ENCODE measurements at places on chromosomes 3 and 15.

DNA sequence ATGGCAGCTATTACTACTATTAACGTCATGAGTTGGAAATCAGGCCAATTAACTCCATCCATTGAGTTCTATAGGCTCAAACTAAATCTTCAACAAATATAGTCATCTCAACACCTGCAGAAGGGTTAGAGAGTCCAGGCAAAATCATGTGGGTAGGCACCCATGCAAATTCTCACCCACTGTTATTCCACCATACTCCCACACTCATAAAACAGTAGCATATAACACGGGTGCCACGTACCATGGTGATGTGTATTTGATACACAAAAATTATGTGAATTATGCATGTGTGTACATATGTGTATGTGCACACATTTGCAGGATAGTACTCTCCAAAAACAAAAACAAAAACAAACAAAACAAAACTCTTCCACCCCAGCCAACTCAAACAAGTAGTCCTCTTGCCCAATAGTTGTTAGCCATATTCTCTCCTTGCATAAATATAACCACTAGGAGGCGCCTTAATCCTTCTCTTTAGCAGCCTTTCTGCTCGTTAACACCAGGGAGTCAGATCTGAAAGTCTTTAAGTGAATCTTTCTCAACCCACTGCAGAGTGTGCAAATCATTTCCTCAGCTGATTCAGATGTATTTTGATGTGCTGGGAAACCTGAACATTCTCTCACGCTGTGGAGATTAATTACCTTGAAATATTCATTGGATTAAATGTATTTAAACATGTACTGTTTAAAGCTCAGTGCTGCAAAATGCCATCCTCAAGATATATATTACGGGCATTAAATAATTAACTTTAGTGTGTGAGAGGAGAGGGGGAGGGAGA, 38.0 kb upstream of the COPB2 start:
- DNase-seq = peak; percentile 76

DNA sequence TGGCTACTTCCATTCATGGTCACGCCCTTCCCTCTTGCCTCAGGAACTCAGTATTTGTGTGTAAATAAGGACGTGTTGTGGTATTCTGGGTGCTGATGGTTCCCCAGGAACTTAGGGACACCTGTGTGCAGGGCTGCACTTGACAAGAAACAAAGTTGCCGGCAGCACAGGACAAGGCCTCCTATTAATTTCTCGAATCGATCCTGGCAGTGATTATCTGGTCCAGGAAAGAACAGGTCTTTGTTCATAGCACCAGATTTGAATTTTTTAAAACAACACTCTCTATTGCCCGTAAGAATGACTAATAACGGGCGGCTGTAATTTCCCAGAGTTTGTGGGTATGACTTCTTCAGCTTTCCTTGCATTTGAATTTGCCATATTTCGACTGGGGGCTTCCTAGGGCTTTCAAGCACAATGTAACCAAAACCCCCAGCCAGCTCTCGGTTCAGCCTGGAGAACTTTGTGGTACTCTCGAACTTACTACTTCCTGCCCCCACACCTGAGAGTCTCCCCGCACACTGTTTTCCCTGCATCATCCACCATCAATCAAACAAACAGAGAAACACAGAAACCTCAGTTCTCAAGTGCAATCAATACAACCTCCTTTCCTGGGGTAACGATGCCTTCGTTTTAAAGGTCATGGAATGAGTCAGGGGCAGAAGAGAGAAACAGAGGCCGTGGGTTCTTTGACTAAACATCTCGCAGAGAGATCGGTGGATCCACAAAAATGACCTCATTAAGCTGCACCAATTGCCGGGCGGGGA, 241.7 kb upstream of the ICE2 start:
- DNase-seq = no peak

DNA sequence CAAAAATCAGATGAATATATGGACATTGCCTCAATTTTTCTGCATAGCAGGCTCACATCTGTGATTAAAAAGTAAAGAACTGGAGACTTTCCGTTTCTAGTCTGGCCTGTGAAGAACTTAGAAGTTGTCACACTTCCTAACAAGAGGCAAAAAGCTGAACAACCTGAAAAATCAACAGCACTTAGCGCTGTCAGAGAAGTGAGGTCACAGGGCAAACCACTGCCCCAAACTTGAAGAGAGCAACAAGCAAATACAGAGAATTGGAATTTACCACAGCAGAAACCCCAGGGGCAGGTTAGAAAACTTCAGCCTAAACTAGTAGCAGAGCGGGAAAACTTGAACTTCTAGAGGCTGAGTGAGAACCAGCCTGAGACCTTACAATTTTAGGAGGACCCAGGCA, 38.9 kb downstream of the CCDC54 start:
- no peak for DNase-seq

GRCh38 chr3:14796403-14797077, 22.2 kb upstream of the FGD5 start:
- no peak for DNase-seq

DNA sequence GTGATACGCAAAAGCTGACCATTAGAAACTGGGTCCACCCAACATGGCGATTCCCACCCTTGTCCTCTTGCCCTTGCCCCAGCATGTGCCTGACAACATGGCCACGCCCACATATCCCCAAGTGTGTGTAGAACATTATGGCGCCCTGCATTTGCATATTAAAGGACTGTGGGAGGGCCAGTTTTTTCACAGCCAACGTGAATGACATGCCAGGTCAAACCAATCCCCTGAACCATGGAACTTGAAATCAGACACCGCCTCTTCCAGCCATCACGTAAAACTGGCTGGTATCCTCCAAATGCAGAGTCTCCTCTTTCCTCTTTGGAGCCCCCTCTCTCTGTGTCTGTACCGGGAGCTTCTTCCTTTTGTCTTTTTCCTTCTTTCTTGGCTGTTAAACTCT, 156.7 kb upstream of the EPHA6 start:
- DNase-seq = no peak

GRCh38 chr3:65595222-65596028, 443.3 kb downstream of the MAGI1 start:
- no peak for DNase-seq

GRCh38 chr3:47578691-47579632, at the start of gene CSPG5:
TSS of gene CSPG5 (minus strand) at chr3:47578865. CDS start at chr3:47578693, 172 bp downstream.
- DNase-seq = peak; percentile 75

DNA sequence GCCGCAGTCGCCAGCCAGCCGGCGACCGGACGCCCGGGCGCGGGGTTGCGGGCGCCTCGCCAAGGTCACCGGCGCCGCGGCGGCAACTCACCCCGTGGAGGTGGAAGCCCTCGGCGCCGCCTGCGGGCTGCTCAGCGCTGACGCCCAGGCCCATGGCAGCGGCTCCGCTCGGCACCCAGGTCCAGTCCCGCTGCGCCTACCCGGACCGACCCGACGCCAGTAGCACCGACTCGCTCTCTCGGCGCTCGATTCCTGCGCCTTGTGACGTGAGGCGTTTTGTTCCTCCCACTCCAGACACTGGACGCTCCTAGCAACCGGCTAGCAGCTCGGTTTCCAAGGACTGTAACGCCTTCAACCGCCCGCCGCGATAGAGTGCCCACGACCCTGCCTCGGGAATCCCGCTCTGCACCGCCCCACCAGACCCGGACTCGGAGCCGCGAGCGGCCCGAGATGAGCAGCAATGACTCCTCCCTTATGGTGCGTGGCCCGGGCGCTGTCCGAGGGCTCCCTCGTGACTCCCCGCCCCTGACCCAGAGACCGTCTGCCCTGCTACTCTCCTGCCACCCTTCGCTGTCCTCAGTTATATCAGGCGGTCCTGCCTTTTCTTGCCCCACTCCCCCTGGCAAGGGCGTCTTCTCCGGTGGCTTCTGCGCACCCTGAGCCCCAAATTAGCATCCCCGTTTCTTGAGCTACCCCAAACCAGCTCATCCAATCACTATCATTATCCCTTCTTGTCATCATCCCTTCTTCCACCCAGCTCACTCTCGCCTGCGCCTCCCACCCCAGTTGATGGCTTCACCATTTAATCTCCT, at the start of the genes GORASP1 and TTC21A:
Gene GORASP1 (minus strand): TSS at position 240 of the 812 bp plus-strand sequence. CDS start 86 bp downstream, at position 154.
Gene TTC21A (plus strand): TSS at position 293 of the 812 bp plus-strand sequence. CDS start 158 bp downstream, at position 451.
- peak; percentile 96 for DNase-seq

DNA sequence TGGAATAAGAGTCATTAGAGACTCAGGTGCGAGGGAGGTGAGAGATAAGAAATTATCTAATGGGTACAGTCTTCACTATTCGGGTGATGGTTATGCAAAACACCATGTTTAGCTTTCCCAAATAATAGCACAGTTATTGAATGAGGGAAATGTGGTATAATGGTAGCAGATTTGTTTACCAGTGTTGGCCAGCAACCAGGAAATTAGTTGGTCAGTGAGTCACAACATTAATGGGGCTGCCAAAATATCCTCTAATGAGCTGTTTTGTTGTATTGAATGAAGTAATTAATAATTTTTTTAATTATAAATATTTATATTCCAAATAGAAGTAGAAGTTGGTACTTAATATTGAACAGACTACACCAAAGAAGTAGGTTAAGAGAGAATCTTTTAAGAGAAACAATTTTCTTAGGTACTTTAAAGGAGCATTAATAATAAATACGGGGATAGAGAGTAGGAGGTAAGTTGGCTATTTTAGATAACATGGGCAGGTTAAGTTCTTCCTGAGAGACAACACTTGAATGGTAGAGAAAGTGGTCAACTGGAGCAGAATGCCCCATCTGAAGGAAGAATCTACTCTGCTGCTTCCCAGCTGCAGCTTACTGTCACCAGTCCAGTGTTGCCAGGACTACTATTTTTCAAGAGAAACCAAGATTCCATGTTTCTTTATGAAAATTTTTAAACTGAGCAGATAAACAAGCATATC, 218.8 kb downstream of the UBE2E2 start:
- no peak for DNase-seq

DNA sequence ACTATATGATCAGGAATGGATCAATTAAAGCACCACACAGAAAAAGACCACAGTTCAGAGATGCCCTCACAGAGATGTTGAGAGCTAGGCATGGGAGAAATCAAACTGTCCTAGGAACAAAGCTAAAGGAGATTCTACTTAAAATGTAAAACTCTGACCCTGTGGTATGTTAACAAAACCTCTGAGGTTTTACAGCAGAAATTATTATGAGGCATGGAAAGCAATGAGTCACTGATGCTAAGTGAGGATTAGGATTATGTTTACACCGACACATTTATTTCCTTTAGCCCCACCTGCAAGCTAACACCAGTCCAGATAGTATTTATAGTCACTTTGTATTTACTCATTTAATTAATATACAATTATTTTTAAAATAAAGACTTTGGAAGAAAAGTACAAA, 1242.2 kb downstream of the OTOL1 start:
- DNase-seq = no peak

DNA sequence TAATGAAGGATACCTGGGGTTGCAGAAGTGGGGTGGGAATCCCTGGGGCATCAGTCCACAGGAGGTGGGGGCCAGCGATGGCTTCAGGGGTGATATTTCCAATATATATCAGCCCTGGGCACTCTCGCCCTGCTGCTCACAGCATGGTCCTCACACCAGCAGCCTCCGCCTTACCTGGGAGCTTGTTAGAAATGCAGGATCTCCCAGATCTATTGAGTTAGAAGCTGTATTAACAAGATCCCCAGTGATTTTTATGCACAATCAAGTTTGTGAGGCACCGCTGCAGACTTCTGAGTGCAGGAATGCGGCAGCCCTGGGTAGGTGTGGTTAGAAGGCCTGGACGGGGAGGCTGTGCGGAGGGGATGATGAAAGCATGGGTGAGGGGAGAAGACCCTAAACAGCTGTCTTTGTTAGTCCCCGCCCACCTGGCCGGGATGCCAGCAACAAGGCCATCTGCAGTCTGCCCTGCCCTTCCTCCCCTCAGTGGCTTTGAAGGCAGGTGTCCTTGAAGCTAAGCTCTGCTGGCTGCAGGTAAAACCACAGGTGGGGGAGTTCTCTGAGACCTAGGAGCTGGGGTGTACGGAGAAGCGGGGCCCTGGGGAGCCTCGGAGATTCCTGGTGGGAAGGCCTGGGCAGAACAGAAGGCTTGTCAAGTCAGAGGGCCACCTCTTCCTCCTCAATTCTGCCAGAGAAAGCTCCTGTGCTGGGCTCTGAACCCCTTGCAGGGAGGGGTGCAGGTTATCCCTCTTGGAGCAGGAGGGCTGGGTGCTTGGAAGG, 11.4 kb downstream of the FAM107A start:
- DNase-seq = no peak

DNA sequence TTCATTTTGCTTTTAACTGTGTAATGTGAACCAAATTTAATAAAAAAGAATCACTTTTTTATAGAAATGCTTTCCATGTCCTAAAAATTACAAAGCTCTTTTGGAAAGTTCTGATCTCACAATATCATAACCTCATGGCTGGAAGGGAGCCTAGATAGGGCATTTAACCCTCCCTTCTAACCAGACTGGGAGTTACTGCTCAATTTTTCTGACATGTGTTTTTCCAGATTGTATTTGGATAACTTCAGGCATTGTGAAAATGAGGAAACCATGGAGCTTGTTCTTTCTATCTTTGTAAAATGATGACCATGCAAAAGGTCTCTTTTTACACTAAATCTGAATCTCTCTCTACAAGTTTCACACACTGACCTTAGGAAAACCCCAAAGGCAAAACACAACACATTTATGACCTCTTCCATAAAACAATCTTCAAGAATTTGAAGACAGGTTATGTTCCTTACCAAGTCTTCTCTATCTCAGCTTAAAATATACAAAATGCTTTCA, 508.8 kb downstream of the DIPK2A start:
- no peak for DNase-seq

DNA sequence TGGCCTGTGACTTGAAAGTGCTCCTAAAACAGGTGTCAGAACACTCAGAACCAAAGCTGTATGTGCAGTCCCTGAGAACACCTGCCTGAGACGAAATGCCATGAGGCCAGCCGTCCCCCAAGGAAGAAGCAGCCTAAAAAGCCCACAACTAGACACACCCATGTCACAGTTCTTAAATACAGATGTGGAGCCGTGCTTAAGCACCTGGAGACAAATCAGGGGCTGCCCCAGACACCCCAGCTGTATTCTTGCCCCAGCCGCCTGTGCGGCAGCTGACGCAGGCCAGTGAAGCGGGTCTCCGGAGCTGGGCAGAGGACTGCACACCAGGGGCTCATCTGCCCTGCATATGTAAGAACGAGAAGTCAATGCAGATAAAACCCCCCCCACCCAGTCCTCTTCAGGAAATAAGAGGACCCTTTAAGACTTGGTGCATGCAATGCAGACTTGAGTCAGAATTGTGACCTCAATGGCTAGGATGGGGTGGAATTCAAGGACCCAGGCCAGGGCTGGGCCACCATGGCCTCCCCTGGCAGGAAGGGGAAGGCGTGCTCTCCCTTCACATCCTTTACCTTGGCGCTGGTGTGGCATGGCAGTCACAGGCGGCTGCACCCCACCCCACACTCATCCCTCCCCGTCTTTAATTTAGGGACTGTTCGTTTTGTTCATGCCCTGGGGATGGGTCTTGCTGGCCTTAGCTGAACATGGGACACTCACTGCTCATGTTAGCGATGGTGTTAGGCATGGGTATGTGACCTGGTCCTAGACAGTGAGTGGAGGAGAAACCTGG, 27.7 kb upstream of the PLXNA1 start:
- no peak for DNase-seq

- DNase-seq = no peak
These were observed 131.4 kb upstream of the LINGO1 start for GRCh38 chr15:77764095-77764494.

- DNase-seq = no peak
These were observed 30.5 kb downstream of the GRK7 start for GRCh38 chr3:141793476-141794260.
